Epithelial cell of proximal tubule (primary cell): ENCODE measurements at places on chromosomes 1 and 21. TPM values are rescaled to one million over a fixed set of nuclear protein-coding genes. Genes with fewer than 3 reads are reported as not detected.

DNA sequence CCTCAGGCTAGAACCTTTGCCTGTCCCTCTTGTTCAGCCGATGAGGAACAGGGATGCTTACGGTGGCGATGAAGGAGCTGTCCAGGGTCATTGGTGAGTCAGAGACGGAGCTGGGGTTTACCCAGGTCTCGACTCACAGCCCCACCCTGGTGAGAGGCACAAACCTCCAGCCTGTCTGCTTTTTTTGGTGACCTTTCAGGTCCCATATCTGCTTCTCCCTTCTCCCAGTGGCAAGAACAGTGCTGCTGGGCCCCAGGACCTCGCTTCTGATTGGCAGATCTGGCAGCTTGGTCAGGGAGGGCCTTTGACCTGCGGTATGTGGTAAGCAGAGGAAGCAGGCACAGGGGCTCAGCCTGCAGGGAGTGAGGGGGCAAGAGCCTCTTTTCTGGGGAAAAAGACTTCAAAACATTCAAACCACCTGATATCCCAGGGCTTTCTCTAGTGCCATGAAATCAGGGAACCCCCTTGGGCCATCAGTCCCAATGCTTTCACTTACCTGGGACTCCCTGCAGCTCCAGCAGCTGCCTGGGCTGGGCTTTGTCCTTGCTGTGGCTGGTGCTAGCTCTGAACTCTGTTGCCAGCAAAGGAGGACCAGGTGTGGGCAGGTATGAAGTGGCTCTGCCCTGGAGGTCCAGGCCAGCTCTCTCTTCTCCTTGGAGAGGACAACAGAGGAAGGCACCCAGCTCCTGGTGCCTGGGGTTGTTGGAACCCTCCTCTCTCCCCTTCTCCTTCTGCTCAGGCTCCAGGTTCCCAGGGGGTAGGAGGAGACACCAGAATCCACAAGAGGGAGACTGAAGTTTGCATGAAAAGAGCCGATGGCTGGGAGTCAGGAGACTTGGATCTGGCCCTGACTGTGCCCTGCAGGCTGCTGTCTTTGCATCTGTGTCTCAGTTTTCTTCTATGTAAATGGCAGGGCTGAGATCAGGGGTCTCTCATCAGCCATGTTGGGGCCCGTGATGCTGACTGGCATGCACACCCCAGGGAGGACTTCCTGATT, 41.4 kb downstream of the TRIM62 start:
- DNase-seq, result no peak

DNA sequence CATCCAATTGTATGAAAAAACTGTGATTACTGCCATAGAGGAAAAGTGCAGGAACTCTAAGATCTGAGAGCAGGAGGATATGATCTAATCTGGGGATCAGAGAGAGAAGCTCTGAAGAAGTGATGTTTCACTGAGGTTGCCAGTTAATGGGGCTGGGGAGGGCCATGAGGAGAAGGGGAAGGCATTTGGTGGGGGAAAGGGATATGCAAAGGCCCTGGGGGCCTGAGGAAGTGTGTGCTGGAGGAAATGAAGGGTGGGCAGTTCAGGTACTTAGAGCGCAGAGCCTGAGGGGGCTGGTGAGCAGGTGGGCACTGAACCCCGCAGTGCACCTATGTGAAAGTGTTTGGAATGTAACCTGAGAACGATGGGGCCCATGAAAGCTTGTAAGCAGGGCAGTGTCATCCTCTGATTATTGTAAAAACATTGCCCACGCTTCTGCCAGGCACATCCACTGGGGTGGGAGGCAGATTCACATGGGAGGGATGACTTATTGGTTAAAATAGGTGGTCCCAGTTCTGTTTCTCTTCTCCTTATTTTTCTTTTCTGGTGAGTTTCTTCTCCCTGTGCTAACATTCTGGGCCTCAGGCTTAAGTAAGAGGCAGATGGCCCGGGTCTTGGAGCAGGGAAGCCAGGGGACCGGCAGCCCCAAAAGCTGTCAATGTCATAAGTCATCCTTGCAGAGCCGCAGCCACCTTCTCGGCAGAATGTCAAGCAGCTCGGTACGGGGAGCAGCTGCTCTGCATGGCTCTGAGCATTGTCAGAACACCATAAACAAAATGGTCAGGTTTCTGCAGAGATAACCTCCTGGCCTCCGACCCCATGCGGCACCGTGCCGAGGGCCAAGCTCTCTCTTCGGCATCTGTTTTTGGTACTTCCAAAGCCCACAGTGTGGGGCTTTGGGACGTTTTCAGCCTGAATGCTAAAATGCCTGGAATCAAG, 492.0 kb upstream of the VAMP3 start:
- no peak for DNase-seq

PCAT6 gene
- 0.17 TPM in 1 of 2 replicates, not detected in the other for total RNA-seq

- DNase-seq, result no peak
Observed at GRCh38 chr1:110059133-110059863, 11.2 kb downstream of the ALX3 start.

RNU1-4 gene
- total RNA-seq, result under 0.01 TPM in 2 replicates

DNA sequence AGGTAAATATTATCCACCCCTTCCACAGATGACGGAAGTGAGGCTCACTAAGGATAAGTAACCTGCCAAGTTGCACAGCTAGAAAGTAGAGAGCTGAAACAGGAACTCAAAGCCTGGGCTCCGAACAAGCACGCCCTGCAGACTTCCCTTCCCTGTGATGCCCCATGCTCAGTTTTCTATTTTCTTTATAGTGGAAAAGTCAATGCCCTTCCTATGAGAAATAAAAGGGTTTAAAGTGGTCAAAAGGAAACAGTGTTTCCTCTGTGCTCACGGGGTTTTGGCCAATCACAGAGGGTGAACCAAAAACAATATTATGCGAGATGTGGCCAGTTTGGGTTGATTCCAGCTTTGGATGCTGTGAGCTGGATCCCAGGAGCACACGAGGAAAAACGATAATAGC, 44.5 kb downstream of the DDR2 start:
- DNase-seq, result no peak

- no peak for DNase-seq
Observed at GRCh38 chr1:29671446-29672356, 435.4 kb downstream of the PTPRU start.

DNA sequence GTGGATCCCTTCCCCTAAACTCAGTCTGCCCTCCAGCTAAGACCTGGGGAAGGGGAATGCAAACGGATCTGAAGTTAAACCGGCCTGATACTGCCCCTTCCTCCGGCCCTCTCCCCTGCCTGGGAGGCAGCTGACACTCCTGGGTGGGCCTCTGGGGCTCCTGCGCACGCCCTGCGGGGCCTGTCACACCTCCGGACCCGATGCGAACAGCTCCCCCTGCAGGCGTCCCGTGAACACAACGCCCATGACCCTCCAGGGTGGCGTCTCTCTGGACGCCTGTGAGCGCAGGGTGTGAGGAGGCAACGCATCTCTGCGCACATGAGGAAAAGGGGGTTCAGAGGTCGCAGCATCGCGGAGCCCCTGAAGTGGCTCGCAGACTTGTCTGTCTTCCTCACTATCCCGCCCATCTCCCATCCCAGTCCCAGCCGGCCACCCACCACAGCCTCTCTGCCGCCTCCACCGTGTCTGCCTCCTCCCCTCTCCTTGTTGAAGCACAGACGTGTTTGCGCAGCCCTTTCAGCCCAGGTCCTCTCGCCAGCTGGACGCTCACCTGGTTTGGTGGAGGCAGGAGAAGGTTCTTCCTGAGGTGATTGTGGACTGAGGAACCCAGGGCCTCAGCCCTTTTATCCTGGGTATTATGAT, 421 bp upstream of the LCE3A start:
- DNase-seq, result no peak

MYCL gene
- total RNA-seq, result 1.2 and 2.6 TPM in 2 replicates

DAB1 gene
- under 0.01 TPM in 1 of 2 replicates, not detected in the other for total RNA-seq

GRCh38 chr1:106676021-106676420, 380.5 kb upstream of the PRMT6 start:
- no peak for DNase-seq

NCF2 gene
- total RNA-seq, result 25.6 and 32.0 TPM in 2 replicates

ETNK2 gene
- 12.3 and 15.6 TPM in 2 replicates for total RNA-seq

- DNase-seq, result no peak
Observed at GRCh38 chr1:174198202-174198601, 38.9 kb downstream of the RABGAP1L start.

- DNase-seq, result no peak
Observed at GRCh38 chr1:211619033-211619996, 40.4 kb upstream of the SLC30A1 start.

DNA sequence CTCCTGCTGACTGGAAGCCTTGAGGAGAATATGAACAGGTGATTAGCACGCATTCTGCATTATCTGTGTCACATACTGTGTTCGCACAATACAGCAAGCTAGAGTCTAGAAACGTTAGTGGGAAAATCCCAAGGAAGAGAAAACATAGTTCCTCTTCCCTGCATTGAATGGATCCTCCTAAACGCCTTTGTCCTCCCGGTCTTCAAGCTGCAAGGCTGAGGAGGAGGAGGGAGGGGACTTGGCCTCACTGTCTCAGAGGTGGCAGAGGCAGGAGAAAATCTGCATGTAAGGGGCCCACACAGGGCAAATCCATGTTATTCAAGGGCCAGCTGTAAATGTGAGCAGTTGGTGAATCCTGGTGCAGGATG, 34.4 kb downstream of the WNT9A start:
- no peak for DNase-seq

RPE65 gene
- not detected in 2 replicates for total RNA-seq

GRCh38 chr1:119359730-119360129, 8.9 kb upstream of the HAO2 start:
- no peak for DNase-seq

DNA sequence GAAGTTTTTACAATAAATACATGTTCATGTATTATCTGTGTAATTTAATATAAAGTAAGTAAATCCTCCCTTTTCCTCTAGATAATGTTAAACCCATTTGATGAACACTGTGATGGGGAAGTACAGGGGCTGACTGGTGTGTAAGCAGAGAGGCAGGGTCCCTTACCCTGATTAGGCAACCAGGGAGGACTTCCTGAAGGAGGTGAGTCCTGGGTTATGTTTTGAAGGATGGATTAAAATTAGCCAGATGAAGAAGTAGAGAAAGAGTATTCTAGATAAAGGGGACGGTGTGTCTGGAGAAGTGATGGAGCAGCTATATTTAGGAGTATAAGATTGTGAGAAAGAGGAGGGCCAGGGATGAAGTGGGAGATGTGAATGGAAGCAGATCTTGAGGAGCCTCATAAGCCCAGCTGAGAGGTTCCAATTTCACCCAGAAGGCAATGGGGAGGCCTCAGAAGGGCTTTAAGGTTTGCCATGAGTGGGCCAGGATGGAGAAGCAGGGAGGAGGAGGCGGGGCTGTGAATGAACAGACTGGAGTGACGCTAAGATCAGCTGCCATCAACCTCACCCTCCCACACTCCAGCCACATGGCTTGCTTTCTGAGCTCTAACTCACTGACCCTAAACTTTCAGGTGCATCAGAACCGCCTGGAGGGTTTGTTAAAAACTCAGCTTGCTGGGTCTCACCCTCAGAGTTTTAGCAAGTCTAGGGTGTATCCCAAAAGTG, 30.9 kb upstream of the ID3 start:
- DNase-seq, result no peak

- DNase-seq, result no peak
Observed at GRCh38 chr1:32353431-32353830, 8.9 kb downstream of the FAM229A start.

DNA sequence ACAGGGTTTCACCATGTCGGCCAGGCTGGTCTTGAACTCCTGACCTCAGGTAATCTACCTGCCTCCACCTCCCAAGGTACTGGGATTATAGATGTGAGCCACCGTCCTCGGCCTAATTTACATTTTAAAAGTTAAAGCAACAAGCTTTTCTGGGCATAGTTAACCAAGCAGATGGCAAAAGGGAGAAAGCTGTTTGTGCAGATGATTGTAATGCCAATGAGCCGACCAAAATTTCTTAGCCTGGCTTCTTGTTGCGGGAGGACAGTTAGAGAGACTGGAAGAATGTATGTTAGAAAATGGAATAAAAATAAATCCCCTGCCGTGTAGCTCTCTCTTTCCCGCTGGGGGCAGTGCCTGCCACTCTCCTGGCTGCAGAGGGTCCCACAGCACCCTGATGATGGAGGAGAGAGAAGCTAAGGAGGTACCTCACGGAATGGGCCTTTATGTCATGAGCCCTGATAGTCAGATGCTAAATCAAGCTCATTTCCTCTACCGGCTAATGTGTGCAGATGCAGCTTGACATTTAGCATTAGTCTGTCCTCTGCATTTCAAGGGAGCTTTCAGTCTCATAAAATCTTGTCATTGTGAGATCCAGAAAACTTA, 87.2 kb downstream of the HHAT start:
- no peak for DNase-seq

GRCh38 chr1:239262538-239262937, 123.8 kb upstream of the CHRM3 start:
- no peak for DNase-seq

GRCh38 chr21:25608044-25608737, 910 bp upstream of the MRPL39 start:
- DNase-seq, result no peak

ADORA1 gene
- total RNA-seq, result 3.7 and 12.3 TPM in 2 replicates

GRCh38 chr1:61198554-61198953, 116.2 kb downstream of the NFIA start:
- DNase-seq, result no peak

GRCh38 chr1:204888294-204888693, 17.6 kb downstream of the NFASC start:
- DNase-seq, result no peak

DNA sequence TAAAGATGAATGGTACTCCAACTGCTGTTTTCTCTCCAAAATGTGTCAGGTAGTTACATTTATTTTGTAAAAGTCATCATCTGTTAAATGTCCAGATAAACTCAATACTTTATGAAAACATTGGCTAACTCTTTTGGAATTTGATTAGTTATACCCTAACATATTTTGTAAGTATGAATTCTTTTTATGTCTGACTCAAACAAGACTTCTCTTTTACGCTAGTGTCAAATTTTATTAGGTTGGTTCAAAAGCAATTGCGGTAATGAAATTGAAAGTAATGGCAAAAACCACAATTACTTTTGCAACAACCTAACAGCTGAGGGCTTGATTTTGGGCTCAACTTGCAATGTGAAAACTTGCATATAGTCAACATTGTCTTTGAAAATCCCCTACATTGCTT, 41.0 kb upstream of the USP25 start:
- no peak for DNase-seq

GRCh38 chr1:224828691-224829090, 100.8 kb upstream of the DNAH14 start:
- no peak for DNase-seq

DNA sequence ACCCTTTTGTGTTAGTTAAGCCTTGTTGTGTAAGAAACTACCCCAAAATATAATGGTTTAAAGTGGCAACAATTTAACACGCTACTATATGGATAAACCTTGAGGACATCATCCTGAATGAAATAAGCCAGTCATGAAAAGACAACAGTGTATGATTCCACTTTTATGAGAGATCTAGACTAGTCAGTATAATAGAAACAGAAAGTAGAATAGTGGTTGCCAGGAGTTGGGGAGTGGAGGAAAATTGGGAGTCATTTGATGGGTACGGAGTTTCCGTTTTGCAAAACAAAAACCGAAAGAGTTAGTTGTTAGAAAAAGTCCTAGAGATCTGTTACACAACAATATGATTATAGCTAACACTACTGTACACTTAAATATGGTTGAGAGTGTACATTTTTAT, 16.0 kb upstream of the CHIA start:
- no peak for DNase-seq

ADAM30 gene
- not detected in 2 replicates for total RNA-seq

- no peak for DNase-seq
Observed at GRCh38 chr1:106439475-106439874, 617.0 kb upstream of the PRMT6 start.
